Activated CD8-positive, alpha-beta memory T cell treated with anti-CD3 and anti-CD28 coated beads, Interleukin-2, amount 10 ng/mL, durations not matched to agents 7 days and 5 days (primary cell): ENCODE measurements at places on chromosomes 1 and 21. TPM values are rescaled to one million over a fixed set of nuclear protein-coding genes. Genes with fewer than 3 reads are reported as not detected.

The S100A7A gene
- total RNA-seq: not detected

GRCh38 chr1:75097654-75098053 lies 36.5 kb upstream of the LHX8 start:
- no peak for DNase-seq

The LCE3E gene
- not detected for total RNA-seq

DNA sequence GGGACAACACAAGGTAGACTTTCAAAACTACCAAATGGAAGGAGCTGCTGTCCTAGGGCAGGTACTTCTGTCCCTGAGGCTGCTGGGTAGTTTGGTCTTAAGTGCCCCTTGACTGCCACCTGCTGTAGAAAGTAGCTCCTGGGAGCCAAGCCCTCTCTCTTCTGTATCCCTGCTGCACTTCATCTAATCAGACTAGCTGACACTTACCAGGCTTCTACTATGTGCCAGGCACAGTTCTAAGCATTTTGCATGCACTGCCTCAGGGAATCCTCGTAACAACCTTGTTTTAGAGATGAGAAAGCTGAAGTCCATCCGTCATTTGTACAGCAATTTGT lies 15.9 kb upstream of the SRSF4 start:
- DNase-seq: peak; percentile 62

The RPL5 gene
- total RNA-seq: 581 TPM

- DNase-seq: peak; percentile 90
Observed at GRCh38 chr21:33541756-33542639, at the start of gene GART. GART (minus strand) TSS chr21:33542117; CDS start chr21:33539315, 2,802 bp downstream.

DNA sequence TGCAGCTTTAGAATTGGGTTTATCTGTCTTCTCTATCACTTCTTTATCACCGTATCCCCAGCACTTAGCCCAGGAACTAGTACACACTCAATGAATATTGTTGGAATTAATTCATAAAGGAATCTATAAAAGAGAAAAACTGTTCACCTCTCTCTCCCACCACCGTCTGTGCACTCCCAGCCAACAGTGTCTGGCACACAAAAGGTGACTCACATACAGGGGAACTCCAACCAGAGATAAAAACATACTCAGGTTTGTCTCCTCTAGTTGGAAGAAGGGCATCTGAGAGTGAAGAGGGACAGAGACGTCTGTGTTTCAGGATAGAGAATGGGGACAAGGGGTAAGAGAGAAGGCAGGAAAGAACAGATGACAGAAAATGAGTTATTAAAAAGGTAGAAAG lies 10.0 kb downstream of the ITLN1 start:
- no peak for DNase-seq

The RIPPLY3 gene
- 0.14 TPM for total RNA-seq

DNA sequence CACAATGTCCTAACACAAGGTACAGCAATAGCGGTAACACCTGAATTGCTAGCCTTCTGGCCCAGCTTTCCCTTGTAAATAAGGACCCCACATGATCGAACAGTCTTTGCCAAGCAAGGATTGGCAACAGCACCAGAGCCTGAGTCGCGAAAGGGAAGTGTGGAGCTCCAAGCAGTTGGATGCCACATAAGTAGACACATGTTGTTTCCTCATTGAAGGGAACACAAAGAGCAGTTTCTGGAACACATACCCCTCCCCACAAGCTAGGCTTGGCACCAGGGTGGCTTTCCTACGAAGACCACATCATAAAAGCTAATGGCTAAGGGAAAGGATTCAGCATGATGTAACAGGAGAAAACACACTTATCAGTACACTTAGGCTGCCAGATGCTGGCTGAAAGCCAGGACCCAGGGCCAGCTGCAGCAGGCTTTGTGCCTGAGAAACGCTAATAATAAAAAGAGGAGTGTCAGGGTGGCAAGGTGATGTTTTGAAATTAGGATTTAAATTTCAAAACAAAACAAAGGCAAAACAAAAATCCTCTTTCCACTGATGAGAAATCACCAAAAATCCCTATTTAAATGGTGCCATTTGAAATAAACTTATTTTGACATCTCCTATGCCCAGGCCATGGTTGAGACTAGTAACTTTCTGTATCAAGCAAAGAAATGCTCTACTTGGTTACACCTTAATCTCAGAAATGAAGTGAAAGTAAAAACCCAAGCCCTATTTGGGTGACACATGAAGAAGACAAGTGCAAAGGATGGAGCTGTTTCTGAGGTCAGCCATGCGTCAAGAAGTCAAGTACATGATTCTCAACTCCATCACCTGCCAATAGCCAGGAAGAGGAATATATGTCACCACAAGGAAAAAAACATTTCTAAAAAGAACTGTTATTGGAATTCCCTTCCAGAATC lies 11.9 kb upstream of the CPLANE2 start:
- no peak for DNase-seq
